ENCODE measurements at places on chromosomes 6 and 20.

DNA sequence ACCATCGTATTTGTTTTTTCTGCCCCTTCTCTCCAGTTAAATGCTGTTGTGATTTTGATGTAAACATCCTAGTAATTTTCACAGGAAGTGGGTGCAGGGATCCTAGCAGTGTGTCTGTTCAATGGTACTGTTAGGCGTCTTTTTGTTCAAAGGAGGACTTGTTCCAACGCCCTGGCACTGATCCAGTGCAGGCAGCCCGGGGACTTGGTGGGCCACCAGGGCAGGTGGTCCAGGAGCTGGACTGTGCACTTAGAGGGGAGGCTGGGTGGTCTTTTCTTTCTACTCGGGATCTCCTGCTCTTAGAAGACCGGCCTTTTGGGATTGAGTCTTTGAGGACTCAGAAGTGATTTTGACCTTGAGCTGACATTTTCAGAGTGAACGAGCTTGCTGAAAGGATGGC lies 41.1 kb upstream of the NKX2-2 start:
- DNase-seq, result no peak

GRCh38 chr20:44471481-44471882 lies 4.2 kb upstream of the TTPAL start:
- no peak for DNase-seq

DNA sequence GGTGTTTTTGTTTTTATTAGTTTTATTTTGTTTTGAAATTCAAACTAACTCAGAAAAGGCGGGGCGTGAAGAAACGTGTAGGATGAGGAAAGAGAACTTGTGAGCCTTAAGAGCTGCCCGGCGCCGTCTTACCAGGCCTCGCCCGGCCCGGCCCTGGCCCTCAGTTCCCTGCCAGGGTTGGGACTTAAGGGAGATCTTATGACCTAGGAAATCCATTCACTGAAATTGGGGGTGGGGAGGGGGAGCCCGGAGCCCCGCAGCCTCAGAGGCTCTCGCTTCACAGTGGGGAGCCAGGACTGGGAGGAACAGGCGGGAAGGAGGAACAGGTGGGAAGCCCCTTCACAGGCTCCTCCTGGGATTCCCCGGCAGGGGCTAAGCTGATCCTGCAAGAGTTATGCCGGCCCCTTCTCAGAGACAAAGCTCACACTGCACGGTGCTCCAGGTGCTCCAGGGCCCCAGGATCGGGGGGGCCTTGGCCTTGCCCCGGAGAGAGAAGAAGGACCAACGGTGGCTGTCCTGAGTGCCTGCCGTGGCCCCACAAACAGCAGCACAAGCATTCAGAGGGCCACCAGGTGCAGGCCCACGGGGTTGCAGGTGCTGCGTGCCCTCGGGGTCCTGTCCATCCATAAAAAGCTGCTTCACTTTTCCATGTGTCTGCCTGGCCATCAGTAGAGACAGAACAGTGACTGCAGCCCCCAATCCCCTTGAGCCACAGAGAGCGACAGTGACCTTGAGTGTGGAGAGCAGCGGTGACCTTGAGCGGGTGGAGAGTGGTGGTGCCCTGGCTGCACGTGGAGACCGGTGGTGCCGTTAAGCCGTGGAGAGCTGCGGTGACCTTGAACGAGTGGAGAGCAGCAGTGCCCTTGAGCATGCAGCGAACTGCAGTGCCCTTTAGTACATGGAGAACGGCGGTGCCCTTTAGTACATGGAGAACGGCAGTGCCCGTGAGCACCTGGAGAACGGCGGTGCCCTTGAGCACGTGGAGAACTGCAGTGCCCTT lies 152.7 kb downstream of the DLL1 start:
- DNase-seq, result no peak

DNA sequence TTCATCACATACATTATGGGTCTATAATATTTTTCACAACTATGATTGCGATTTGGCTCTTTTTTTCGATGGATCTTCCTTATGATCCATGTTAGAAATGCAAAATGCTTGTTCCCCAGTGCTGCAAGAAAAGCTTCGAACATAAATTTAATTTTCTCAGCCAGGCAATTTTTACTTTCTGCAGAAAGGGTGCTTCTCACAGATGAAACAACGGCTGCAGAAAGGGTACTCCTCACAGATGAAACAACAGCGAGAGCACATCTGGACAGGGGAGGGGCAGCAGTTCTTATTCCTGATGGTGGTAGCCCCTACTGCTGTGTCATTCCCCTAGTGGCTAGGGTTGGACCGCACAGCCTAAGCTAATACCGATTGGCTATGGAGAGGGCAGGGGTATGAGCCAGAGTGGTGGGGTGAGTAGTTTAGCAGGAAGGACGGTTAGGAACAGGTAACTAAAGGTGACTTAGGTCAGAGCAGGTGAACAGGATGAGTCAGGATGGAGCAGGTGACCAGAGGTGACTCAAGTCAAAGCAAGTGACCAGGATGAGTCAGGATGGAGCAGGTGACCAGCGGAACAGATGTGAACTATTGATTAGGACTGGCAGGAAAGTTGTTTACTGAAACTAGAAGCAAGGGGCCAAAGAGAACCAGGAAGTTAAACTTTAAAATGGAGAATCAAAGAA lies 13.4 kb upstream of the TREML4 start:
- no peak for DNase-seq

GRCh38 chr20:4901031-4901818 lies 100.1 kb downstream of the SLC23A2 start:
- DNase-seq, result no peak

DNA sequence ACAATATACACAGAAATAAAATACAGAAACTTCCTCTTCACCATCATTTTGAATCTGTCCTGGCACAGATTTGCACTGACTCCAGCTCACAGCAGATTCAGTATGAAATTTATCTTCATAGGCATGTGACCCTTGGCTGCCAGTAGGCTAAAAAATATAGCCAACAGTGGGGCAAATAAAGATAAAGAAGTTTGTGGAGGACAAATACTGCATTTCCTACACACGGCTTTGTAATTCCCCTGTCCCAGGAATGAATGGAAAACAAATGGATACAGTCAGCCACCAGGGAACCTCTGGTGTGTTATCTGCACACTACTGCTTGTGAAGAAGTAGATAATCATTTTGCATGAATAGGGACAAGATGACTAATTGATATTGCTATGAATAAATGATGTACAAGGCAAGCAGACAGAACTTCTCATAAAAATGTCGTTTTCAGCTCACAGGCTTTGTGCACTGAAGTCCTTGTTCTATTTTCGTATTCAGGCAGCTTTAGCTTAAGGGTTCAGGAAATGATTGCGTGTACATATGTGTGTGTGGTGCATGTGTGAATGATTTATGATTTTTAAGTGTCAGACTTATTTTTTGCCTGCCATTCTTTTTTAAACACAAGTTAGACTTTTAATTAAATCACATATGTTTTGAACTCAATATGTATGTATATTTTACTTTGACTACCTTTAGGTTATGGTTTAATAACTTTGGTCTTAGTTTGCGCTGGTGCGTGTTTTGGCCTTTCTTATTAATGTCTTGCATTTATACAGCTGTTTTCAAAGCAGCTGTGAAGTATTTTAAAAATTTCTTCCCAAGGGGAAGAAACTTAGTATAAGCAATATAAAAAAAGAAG lies 543.8 kb upstream of the JAG1 start:
- no peak for DNase-seq

DNA sequence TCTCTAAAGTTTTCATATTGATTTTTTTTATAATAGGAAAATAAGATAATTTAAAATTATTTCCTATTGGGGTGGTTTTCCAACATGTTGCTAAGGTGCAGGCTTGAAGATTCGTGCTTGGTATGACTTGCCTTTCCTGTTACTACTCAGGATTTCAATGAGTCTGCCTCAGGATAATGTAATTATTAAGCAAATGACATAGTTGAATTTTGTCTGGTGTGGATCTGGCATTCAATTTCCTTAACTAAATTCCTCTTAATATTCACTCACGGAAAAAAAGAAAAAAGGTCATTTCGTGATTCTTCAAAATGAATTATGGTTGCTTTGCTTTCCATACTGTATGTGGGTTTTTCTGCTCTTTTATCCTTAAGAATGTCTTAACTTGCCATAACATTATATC lies 9.3 kb upstream of the FILIP1 start:
- no peak for DNase-seq
